GM12878 (cell line): ENCODE measurements at places on chromosomes 1 and 21.
A peak's percentile ranks its signal among the peaks of the same experiment; 100 is the strongest.

GRCh38 chr1:225880636-225881035 lies 1.5 kb downstream of the TMEM63A start:
- H3K4me1 ChIP-seq: peaks cover 30% of the 10 kb centered on the region
- peaks cover 2% of the 10 kb centered on the region; the same call in 1 of the 2 replicates for H3K36me3 ChIP-seq
- no peak for DNase-seq
- H3K4me3 ChIP-seq: peak overlapping the region; percentile 88; the same call in 1 of the 2 replicates
- no peak overlapping the region for H3K27ac ChIP-seq

GRCh38 chr1:59298710-59299346 lies 1.9 kb downstream of the FGGY start:
- DNase-seq: no peak
- no peak overlapping the region for H3K4me3 ChIP-seq
- H3K27me3 ChIP-seq: no peaks in the 10 kb centered on the region
- H3K36me3 ChIP-seq: no peaks in the 10 kb centered on the region

DNA sequence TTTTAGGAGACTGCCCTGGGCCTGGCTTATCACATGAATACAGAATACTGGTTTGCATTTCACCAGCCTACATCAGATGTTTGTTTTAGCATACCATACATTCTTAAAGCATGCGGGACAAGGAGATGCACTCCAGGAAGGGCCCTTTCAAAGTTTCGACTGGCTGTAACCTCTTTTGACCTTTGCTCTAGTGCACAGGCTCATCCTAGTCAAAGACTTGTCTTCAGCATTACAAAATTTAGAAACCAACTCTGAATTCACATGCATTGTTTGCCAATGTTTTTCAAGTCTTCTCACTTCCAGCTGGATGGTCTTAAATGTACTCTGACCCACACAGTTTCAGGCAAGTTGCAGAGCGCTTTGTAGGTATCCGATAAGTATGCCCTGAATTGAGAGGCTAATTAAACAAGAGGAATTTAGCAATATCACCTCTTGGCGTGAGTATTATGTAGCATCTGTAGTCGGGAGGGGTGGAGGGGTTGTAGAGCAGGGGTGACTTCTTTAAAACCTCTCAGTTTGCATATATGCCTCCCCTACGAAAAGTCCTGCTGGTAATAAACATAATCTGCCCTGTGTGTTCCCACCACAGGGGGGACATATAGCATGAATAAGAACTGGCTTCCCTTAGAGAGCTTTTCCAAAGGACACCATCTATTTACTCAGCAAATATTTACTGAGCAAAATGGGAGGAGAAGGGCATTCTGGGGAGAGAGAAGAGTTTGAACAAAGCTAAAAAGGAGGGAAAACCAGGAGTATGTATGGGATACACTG lies 24.4 kb upstream of the AHCYL1 start:
- H3K4me3 ChIP-seq: no peak overlapping the region
- no peaks in the 10 kb centered on the region for H3K27me3 ChIP-seq
- H3K27ac ChIP-seq: no peak overlapping the region
- DNase-seq: no peak

DNA sequence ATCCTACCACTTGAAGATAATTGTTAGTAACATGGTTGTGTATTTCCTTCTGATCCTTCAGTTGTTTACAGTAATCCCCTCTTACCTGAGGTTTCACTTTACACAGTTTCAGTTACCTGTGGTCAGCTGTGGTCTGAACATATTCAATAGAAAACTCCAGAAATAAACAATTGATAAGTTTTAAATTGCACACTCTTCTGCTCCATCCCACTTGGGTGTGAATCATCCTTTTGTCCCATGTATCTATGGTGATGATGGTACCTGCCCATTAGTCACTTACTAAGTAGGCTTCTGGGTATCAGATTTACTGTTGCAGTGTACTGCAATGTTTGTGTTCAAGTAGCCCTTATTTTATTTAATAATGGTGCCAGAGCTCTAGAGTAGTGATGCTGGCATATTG lies 62.5 kb downstream of the OSBPL9 start:
- peak; percentile 21 for DNase-seq
- no peaks in the 10 kb centered on the region for H3K27me3 ChIP-seq
- no peak overlapping the region for H3K4me3 ChIP-seq
- peaks cover 13% of the 10 kb centered on the region; the same call in 1 of the 2 replicates for H3K4me1 ChIP-seq

DNA sequence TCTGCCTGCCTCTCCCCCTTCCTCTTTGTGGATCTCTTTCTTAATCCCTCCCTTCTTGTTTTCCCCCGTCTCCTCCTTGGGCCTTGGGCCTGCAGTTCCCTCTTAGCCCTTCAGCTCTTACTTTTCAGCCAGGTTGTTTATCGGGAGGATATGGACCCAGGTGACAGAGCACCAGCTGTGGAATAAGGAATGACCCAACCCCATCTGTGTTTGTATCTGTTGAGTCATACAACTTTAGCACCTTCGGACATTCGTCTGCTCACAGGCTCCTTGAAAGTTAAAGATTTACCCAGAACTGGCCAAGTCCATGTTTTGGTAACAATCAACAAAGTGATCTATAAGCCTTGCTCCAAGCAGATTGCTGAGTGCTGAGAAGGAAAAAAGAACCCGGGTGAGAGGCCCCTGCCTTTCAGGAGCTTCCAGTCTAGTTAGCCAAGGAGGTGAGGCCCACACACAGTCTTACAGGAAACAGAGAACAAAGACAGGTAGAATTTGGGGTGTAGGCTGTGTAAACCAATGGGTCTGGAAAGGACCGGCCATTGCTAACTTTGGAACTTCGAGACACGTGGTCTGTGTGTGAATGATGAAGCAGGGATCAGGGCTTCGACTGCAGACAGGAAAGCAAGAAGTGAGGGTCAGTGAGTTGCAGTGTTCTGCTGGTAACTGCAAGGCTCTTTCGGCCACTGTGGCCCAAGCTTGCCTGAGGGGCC lies 66.7 kb upstream of the F3 start:
- H3K36me3 ChIP-seq: no peaks in the 10 kb centered on the region
- no peaks in the 10 kb centered on the region for H3K4me1 ChIP-seq
- no peak for DNase-seq
- no peak overlapping the region for H3K27ac ChIP-seq

DNA sequence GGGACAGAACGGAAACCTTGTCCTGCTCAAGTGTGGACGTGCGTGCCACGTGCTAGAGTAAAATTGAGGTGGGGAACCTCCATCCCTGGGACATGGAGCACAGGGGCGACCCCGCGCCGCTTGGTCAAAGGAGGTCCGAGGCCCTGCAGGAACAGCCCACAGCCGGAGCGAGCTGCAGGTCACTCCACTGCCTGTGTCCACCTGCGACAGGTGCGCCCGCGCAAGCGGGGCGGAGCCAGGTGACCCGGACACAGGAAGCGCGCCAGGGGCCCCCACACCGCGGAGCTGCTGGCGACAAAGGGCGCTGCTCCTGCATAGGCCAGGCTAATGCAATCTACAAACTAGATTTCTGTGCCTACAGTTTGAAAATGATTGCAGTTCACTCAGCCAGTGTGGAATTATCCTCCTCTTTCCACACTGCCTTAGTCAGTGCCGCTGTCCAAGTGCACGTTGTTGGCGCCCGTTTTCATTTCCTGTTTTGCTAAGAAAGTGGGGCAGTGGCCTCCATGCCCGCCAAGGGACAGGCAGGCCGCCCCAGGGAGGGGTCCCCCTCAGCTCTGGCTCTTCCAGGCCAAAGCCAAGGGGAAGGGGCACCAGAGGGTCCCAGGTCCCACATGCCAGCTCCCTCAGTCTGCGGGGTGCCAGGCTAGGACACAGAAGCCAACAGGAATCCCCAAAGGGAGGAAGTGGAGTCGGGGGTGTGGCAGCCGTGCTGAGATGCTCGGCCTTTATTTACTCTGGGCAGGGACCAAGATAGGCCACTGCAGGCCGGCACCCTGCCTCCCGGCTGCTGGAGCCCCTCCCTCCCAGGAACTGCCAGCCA lies 4.3 kb upstream of the NADK start:
- peak overlapping the region; percentile 57 for H3K27ac ChIP-seq
- no peak for DNase-seq
- H3K36me3 ChIP-seq: peaks cover 14% of the 10 kb centered on the region
- peaks cover 46% of the 10 kb centered on the region for H3K4me1 ChIP-seq
- peak overlapping the region; percentile 29; the same call in 1 of the 2 replicates for H3K4me3 ChIP-seq

DNA sequence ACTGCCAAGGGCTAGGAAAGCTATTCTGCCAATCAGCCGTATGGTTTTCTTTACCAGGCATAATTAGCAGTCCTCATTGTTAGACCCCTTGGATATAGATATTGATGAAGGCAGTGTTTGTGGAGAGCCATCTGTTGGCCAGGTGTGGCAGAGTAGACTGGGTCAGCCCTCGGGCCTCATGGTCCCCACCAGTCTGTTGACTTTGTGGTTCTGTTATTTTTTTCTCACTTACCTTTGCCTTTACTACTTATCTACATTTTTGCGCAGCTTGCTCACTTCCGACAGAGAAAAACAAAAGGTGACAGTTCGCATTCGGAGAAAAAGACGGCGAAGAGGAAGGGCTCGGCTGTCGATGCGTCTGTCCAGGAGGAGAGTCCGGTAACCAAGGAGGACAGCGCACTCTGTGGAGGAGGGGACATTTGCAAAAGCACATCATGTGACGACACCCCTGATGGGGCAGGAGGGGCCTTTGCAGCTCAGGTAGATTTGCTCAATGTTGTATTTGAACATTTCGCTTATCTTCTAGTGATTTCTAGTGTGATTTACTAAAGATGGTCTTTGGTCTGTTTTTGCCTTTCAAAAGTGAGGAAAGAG lies 2.3 kb downstream of the PCNT start:
- H3K36me3 ChIP-seq: peaks cover 7% of the 10 kb centered on the region
- no peaks in the 10 kb centered on the region for H3K27me3 ChIP-seq
- H3K4me3 ChIP-seq: 0 out of 2 replicates have a peak overlapping the region, but pooled peaks have one; percentile 36
- H3K4me1 ChIP-seq: peaks cover 3% of the 10 kb centered on the region
- DNase-seq: no peak

DNA sequence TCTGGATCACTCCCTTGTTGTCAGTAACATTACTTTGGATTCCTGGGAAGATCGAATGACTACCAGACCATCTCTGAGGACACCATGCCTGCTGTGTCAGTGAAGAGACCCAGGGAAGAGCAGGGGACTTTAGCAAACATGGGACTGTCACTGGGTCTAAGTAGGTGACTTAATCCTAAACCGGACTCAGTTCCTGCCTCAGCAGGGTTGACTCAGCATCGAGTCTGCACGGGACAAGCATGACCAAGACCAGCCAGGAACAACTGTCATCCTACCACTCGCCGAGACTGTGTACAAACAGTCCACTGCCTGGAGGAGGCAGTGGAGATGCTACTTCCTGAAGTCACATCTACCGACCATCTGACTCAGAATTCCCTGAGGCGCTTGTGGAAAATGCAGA lies 53.2 kb upstream of the RAB4A start:
- H3K36me3 ChIP-seq: no peaks in the 10 kb centered on the region
- H3K27ac ChIP-seq: no peak overlapping the region
- no peaks in the 10 kb centered on the region for H3K4me1 ChIP-seq
- H3K4me3 ChIP-seq: no peak overlapping the region

DNA sequence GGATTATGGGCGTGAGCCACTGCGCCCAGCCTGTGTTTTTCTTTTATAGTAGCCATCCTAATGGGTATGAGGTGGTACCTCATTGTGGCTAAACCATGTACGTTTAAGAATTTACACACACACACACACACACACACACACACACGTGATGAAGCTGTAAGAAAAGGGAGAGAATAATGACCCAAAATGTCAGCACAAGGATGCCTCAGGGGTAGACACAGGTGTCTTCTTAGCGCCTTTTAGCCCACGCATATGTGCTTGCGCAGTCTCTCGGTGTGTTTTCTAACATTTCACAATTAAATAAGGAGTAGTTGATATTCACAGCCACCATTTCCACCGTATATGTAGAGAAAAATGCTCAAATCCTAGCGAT lies 782 bp upstream of the PFKL start:
- no peak for DNase-seq
- H3K27me3 ChIP-seq: no peaks in the 10 kb centered on the region
- H3K4me1 ChIP-seq: peaks cover 47% of the 10 kb centered on the region
- H3K27ac ChIP-seq: peak overlapping the region; percentile 95
- H3K4me3 ChIP-seq: peak overlapping the region; percentile 67

GRCh38 chr1:36709869-36710481 lies 227.3 kb upstream of the CSF3R start:
- no peak overlapping the region for H3K27ac ChIP-seq
- no peak overlapping the region for H3K4me3 ChIP-seq
- no peaks in the 10 kb centered on the region for H3K36me3 ChIP-seq
- no peaks in the 10 kb centered on the region for H3K4me1 ChIP-seq
- no peak for DNase-seq
- H3K27me3 ChIP-seq: peaks cover 1% of the 10 kb centered on the region

- H3K27me3 ChIP-seq: no peaks in the 10 kb centered on the region
- no peaks in the 10 kb centered on the region for H3K4me1 ChIP-seq
- DNase-seq: no peak
- H3K4me3 ChIP-seq: no peak overlapping the region
- H3K27ac ChIP-seq: no peak overlapping the region
Measured at GRCh38 chr21:26512664-26513063, 60.4 kb downstream of the CYYR1 start.

- no peaks in the 10 kb centered on the region for H3K4me1 ChIP-seq
- no peaks in the 10 kb centered on the region for H3K27me3 ChIP-seq
- H3K36me3 ChIP-seq: no peaks in the 10 kb centered on the region
- H3K27ac ChIP-seq: no peak overlapping the region
Measured at GRCh38 chr21:29775462-29775861, 164.3 kb downstream of the GRIK1 start.

DNA sequence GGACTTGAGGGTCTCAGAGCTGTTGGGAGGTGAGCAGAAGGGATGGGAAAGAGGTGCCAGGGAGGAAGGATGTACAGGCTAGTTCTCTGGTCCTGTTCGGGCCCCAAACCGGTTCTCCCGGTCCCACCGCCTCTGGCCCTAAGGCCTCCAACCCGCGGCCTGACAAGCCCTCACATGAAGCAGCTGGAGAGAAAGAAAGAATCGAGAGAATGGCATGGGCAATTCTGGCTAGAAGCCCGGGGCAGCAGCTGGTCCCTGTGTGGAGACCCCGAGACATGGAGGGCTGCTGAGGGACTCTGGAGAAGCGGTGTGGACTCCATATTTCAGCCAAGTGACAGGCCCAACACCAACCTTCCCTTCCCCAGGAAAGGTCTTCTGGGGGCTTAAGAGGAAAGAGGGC lies 730 bp downstream of the CDC42SE1 start:
- peak overlapping the region; percentile 93 for H3K4me3 ChIP-seq
- H3K27me3 ChIP-seq: no peaks in the 10 kb centered on the region
- no peak for DNase-seq
- H3K36me3 ChIP-seq: peaks cover 26% of the 10 kb centered on the region

GRCh38 chr1:27292106-27292505 lies 29.9 kb upstream of the TMEM222 start:
- H3K4me3 ChIP-seq: no peak overlapping the region
- H3K4me1 ChIP-seq: no peaks in the 10 kb centered on the region
- DNase-seq: no peak
- peaks cover 7% of the 10 kb centered on the region; the same call in 1 of the 2 replicates for H3K36me3 ChIP-seq
- no peak overlapping the region for H3K27ac ChIP-seq
- no peaks in the 10 kb centered on the region for H3K27me3 ChIP-seq

- no peaks in the 10 kb centered on the region for H3K27me3 ChIP-seq
- no peak overlapping the region for H3K27ac ChIP-seq
- H3K4me1 ChIP-seq: no peaks in the 10 kb centered on the region
- no peak overlapping the region for H3K4me3 ChIP-seq
- no peak for DNase-seq
Measured at GRCh38 chr21:32046191-32046590, 173.4 kb downstream of the HUNK start.

GRCh38 chr1:47230692-47231300 lies 1.2 kb downstream of the TAL1 start:
- no peak overlapping the region for H3K27ac ChIP-seq
- H3K4me3 ChIP-seq: no peak overlapping the region
- DNase-seq: no peak
- peaks cover 29% of the 10 kb centered on the region for H3K27me3 ChIP-seq
- H3K4me1 ChIP-seq: peaks cover 3% of the 10 kb centered on the region; the same call in 1 of the 2 replicates
- no peaks in the 10 kb centered on the region for H3K36me3 ChIP-seq

GRCh38 chr1:164704954-164705353 lies 146.0 kb downstream of the PBX1 start:
- no peaks in the 10 kb centered on the region for H3K36me3 ChIP-seq
- DNase-seq: no peak
- no peak overlapping the region for H3K4me3 ChIP-seq
- no peaks in the 10 kb centered on the region for H3K27me3 ChIP-seq
